ENCODE measurements at places on chromosomes 11 and 22.

DNA sequence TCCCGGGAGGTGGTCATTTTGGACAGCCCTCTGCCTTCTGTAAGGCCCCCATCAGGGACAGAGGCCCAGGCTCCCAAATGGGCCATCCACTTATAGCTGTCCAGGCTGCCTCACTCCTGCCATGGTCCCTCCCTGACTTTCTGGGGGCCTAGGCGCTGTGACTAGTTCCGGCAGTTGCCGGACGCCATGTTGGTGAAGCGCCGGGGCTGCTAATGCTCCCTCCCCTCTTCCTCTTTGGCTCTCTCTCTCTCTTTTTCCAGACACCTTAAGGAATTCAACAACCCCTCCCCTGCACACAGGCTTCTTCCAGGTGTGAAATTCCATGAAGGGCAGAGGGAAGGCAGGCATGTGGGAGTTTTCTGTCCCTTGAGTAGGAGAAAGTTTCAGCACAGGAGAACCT is 445.6 kb downstream of the SOX6 start:
- DNase-seq = no peak

GRCh38 chr11:66362481-66363147 is 8.9 kb downstream of the SLC29A2 start:
- DNase-seq = no peak

DNA sequence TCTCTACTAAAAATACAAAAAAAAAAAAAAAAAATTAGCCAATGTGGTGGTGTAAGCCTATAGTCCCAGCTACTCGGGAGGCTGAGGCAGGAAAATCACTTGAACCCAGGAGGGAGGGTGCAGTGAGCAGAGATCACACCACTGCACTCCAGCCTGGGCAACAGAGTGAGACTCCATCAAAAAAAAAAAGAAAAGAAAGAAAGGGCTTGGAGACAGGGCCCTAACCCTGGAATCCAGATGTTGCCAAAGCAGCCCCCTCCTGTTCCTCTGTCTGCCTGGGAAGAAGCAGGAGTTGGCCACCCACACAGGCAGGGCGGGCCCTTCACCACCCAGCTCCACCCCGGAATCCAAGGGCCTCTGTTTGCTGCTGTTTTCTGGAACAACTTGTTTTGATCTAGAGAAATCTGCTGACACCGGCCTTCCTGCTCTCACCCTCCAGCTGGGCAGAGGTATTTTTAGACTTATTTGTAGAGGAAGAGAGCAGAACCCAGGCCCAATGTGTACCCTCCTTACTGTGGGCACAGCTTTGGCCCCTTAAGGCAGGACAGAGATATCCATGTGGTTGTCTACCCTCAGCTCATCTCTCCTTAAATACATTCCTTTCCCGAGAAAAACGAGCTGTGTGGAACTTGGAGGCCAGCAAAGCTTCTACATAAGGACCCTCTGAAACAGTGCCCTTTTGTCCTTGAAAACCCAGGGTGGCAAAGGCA is 2.7 kb upstream of the NEAT1 start:
- DNase-seq = peak; percentile 45

DNA sequence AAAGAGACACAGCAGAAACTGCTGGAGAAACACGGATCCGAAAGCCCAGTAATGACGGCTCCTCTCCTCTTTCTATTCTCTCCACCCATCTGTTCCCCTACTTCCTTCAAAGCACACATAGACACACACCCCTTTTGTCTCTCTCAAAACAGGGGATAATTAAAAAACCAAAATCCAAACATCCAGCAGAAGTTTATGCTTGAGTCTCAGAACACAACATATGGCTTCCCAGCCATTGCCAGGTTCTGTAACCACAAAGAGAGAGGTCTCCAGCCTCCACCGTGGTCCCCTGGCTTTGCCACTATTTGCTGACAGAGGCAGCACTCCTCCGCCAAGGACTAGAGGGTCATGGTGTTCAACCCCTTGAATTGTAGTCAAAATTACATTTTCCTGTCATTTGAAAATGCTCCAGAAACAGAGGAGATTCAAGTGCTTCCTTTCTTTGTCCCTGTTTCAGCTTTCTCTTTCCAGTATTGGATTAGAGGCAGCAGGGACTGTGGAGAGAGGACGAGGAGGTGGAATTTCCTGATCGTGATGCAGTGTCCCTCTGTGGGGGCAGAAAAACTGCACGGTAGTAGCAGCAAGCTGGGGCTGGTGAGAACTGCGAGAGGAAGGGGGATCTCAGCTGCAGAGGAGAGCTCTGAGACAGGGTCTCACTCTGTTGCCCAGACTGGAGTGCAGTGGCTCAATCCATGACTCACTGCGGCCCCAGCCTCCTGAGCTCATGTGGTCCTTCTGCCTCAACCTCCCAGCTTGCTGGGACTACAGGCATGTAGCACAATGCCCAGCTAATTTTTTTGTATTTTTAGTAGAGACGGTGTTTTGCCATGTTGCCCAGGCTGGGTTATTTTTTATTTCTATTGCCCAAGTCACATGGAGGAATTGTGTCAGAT is 60.3 kb downstream of the UBASH3B start:
- no peak for DNase-seq

Data from NCI-H1417 (cell line).